H1 (cell line): ENCODE measurements at places on chromosomes 16 and 17.

DNA sequence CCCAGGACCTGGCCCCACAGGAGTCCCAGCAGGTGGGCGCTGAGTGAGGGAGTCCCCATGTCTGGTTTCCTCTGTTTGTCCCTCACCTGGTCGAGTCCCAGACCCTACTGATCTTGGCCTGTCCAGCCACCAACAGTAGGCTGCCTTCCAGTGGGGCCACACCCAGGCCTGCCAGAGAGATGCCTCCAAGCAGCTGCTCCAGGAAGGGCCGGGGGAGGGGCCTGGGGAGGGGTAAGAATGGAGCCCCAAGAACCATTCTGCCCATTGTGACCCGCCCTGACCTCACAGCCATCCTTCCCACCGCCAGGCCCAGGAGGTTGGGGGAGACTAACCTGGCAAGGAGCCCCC lies 736 bp downstream of the SPATA20 start:
- no peak for DNase-seq
- H3K4me1 ChIP-seq, result peaks cover 15% of the 10 kb centered on the region
- no peaks in the 10 kb centered on the region for H3K36me3 ChIP-seq
- H3K27me3 ChIP-seq, result no peaks in the 10 kb centered on the region
- H3K4me3 ChIP-seq, result no peak overlapping the region

DNA sequence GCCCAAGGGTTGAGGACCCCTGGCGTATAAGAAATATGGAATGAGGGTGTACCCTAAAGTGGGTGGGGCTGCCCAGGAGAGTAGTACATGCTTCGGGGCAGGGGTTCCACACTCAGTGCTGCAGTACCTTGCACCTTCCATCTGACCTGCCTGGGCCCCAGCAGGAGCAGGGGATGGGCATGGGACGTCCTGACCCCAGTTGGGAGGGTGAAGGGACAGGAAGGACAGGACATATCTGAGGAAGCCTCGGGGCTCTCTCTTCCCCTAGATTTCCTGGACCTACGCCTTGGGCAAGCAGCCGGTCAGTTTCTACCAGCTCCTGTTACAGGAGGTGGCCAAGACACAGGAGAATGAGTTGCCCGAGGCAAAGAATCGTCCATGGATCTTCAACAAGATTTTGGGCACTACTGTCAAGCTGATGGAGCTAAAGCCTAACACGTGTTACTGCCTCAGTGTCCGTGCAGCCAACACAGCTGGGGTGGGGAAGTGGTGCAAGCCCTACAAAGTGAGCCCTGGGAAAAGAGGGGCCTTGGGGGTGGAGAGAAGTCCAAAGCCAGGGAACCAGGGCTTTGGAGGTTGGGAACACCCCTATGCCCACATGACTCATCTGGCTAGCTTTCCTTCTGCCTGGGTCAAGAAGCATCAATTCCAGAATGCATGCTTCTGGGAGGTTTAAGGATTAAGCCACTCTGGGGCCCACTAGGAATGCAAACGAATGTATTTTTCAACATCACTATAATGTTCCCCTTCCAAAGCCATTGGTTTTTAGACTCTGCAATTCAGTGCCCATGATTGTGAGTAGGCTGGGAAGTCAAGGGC lies 7.9 kb downstream of the FNDC8 start:
- DNase-seq, result no peak
- H3K27me3 ChIP-seq, result no peaks in the 10 kb centered on the region
- no peaks in the 10 kb centered on the region for H3K4me1 ChIP-seq

DNA sequence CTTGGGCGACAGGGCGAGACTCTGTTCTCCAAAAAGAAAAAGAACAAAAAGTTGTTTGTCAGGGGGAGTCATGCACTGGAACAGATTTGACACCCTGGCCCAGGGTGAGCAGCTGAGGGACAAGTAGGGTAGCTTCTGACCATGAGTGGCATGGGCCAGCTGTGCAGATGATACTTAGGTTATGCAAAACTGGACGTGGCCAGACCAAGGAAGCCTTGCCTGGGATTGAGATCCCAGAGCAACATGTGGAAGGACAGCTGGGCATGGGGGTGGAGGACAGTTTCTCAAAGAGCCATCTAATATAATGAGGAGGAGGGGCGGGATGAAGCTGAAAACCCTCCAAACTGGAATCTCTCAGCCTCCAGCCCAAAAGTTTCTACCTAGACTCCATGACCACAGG lies 19.6 kb upstream of the SLC35B1 start:
- DNase-seq, result no peak
- peaks cover 6% of the 10 kb centered on the region; the same call in 1 of the 2 replicates for H3K36me3 ChIP-seq

- DNase-seq, result no peak
- H3K4me1 ChIP-seq, result peaks cover 44% of the 10 kb centered on the region
- no peaks in the 10 kb centered on the region for H3K36me3 ChIP-seq
- peaks cover 31% of the 10 kb centered on the region for H3K27me3 ChIP-seq
- no peak overlapping the region for H3K27ac ChIP-seq
Observed at GRCh38 chr17:38702916-38703741, 1.9 kb upstream of the MLLT6 start.

GRCh38 chr16:2429771-2430663 lies 770 bp downstream of the CCNF start:
- peaks cover 4% of the 10 kb centered on the region; the same call in 1 of the 2 replicates for H3K4me1 ChIP-seq
- H3K4me3 ChIP-seq, result peak overlapping the region; percentile 75
- H3K27ac ChIP-seq, result peak overlapping the region; percentile 43; the same call in 1 of the 2 replicates
- DNase-seq, result no peak
- peaks cover 17% of the 10 kb centered on the region for H3K36me3 ChIP-seq

- peaks cover 27% of the 10 kb centered on the region for H3K4me1 ChIP-seq
- H3K27me3 ChIP-seq, result no peaks in the 10 kb centered on the region
- no peak overlapping the region for H3K27ac ChIP-seq
- H3K4me3 ChIP-seq, result no peak overlapping the region
- H3K36me3 ChIP-seq, result no peaks in the 10 kb centered on the region
- no peak for DNase-seq
Observed at GRCh38 chr17:34607917-34608316, 28.5 kb downstream of the TMEM132E start.

DNA sequence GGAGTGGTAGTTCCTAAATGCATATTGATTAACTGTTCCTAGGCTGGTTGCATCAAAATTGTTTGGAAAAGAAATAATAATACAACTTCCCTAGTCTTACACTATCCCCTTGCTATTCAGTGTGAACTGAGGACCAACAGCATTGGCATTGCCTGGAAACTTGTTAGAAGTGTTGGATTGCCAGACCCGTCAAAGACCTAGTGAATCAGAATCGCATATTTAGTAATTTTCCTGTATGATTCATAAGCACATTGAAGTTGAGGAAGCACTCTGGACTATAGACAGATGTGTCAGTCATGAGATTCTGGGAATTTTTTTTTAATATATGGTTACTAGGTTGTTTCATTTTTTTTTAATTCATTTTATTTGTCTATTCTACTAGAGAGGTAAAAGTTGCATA lies 34.7 kb upstream of the KCNJ16 start:
- no peak overlapping the region for H3K4me3 ChIP-seq
- no peak for DNase-seq
- no peaks in the 10 kb centered on the region for H3K27me3 ChIP-seq
- no peak overlapping the region for H3K27ac ChIP-seq
- H3K36me3 ChIP-seq, result no peaks in the 10 kb centered on the region
- no peaks in the 10 kb centered on the region for H3K4me1 ChIP-seq
